ENCODE measurements at places on chromosomes 2 and 18.
A peak's percentile ranks its signal among the peaks of the same experiment; 100 is the strongest.

- no peak for DNase-seq
Observed at GRCh38 chr2:107822302-107822701, 4.4 kb upstream of the RGPD4 start.

DNA sequence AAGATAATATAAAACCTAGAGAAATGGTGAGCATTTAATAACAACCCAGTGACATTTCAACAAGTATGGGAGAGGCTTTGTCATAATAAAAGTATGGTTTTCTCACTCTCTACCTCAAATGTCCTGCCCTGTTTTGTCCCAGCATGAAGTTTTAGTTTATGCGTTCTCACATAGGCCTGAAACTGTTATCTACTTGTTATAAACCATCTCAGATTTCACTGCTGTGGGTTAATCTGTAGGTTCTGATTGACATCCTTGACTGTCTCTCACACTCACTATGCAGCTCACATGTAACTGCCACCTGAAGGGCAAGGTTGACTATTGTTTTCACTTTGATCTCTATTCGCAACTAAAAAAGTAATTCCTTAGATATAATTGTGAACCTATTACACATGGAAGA is 44.9 kb downstream of the ZEB2 start:
- DNase-seq, result no peak

DNA sequence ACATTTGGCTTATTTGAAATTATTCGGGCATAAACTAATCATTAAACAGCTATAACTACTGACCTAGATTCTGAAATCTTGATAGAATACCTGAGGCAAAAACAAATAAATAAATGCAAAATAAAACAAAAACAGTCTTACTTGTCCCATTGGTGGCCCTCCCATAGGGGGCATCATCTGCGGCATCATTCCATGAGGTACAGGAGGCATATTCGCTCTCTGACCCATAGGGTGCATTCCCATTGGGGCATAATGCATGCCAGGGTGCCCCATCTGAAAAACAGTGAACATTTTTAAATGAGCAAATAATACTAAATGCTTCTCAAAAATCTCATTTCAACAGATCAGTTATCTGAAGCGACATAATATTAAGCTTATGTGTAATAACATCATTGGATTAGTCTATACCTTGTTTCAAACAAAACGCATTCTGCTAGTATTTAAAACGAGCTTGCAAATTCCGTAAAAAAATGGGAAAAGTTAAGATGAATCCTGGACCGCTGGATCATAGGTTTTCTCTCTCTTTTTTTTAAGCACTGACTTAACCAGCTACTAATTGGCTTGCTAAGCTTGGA is 1.3 kb downstream of the PRPF40A start:
- no peak for DNase-seq

- no peak for DNase-seq
Observed at GRCh38 chr2:168165397-168165796, 82.0 kb downstream of the STK39 start.

- no peak for DNase-seq
Observed at GRCh38 chr2:152718909-152719645, 657 bp downstream of the ARL6IP6 start.

DNA sequence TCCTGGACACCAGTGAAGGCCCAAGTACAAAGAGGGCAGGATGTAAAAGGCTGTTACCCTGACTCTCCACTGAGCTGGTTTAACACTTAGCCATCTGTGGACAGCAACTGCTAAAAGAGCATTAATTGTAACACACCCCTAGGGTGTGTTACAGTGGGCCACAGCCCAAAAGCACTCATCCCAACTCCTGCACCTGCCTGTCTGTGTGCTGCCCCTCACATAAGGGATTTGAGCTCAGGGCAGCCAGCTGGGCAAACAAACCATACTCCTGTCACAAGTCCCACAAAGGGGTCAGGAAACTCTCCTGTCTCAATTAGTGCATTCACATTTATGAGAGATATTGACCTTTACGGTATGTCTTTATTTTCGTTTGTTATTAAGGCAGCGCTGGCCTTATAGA is 833.1 kb upstream of the NXPH2 start:
- DNase-seq, result no peak

GRCh38 chr2:169815849-169816248 is 8.9 kb downstream of the METTL5 start:
- no peak for DNase-seq

- DNase-seq, result no peak
Observed at GRCh38 chr2:219626540-219626939, 890 bp upstream of the SLC4A3 start.

DNA sequence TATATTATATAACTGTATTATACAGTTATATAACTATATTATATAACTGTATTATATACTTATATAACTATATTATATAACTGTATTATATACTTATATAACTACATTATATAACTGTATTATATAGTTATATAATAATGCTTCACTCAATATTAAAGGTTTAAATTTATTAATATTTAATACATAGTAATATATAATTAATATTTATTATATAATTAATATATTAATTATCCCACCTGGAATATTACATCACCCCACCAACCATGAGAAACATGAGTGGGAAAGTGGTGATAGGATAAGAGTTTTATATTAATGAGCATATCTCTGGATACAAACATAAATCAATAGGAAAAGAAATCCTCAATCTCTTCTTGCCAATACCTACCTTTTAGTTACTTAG is 487.1 kb upstream of the LRRTM4 start:
- DNase-seq, result no peak

- DNase-seq, result no peak
Observed at GRCh38 chr2:150526006-150526405, 38.5 kb upstream of the RND3 start.

- no peak for DNase-seq
Observed at GRCh38 chr2:235639885-235640284, 146.0 kb downstream of the AGAP1 start.

DNA sequence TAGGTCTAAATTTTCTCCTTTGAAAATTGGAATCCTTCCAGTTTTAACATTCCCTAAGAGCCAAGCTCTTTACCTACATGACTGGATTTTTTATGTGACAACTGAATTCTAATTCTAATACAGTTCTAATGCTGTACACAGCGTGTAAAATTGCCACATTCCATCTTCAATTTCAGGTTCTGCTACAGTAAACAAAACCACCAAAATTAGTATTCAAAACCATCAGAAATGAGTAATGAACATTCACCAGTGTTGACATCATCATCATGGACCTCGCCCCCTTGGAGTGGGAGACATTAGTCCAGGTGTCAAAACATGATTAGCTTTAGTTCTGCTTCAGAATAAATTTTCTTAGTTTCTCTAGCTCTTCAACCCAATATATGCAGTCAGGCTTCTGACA is 133.6 kb downstream of the MBD2 start:
- DNase-seq, result no peak

- DNase-seq, result no peak
Observed at GRCh38 chr2:118805064-118805690, 42.3 kb downstream of the EN1 start.

- DNase-seq, result no peak
Observed at GRCh38 chr18:56570978-56571377, 67.4 kb downstream of the TXNL1 start.

DNA sequence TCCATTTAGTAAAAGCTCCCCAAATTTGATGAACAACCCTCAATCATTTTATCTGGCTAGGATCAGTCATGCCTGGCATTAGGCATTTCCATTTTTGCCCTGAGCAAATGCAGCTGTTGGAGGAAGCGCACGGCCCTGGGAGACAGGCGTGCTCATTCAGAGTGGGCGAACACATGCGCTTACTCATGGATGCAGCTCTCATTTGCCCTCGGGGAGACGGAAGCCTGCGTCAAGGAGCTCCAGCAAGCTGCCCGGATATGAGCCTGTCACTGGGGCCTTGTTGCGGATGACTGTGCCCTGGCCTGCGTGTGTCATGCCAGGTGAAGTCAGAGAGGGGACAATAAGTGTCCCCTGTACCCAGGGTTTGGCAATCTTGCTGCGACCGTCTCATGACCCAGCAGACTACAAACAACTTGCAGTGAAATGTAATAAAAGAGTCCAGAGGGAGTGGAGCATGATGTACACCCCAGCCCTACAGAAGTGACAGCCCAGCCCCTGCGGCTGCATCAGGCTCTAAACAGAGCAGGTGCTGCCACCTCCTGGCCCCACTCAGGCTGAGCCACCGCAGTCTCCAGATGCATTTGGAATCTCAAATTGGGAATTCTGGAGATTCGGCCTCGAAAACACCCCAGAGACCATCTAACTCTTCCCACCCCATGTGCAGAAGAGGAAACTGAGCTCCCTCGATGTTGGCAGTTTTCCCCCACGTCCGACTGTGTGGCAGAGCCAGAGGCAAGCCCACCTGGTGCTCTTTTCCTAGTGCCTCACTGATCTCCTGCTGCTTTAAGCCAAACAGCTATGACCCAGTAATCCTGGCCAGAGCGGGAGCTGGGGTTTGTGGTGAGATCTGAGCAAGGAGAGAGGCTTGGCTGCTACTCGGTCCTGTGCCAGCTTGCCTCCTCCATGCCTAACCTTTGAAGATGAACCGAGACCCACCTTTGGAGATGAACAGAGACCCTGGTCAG is 105.0 kb upstream of the ALK start:
- no peak for DNase-seq

GRCh38 chr18:11553098-11553940 is 56.1 kb upstream of the SLC35G4 start:
- DNase-seq, result no peak

DNA sequence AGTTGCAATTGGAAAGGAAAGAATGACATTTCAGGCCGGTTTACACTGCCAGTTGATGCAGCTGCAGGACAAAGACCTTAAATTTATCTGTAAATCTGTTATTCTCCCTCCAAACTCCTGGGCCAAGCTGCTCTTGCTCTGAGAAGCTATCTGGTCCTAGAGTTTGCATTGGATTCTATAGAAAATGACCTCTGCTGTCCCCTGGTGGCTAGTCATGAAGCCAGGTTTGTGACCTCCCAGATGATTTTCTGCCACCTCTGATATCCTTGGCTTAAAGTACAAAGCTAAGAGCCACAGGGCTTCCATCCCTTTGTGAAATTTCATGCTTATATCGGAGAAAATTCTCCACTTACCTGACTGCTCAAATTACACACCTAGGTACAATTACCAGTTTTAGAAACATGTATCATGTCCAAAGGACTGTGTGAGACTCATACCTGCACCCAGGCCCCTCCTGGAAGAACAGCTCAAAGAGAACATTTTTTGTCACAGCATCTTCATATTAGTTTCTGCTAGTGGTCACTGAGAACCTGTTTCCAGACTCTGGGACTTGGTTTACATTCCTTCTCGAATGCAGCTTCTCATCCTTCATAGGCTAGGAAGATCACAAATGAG is 28.9 kb upstream of the IER3IP1 start:
- no peak for DNase-seq

DNA sequence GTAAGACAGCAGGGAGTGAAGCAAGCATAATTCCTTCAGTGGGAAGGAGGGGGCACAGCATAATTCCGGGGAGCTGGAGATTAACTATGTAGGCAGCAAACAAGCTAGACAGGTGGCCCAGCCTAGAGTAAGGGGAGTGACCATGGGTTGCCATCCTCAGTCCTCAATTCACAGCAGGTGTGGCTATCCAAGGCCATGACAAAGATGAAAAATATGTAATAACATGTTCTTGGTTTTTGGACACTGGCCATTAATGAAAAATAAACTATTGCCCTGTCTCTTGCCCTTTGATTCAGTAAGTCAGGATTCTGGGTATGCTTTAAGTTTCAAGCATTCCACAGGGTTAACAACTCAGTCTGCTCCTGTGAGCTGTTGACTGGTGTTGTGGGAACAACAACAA is 65.0 kb downstream of the CYP1B1 start:
- no peak for DNase-seq

GRCh38 chr18:63146828-63147409 is 172.7 kb downstream of the BCL2 start:
- no peak for DNase-seq

GRCh38 chr2:201261471-201261870 is 1.1 kb downstream of the CASP8 start:
- peak; percentile 71 for DNase-seq

GRCh38 chr2:146461068-146461467 is 1383.8 kb upstream of the ACVR2A start:
- no peak for DNase-seq

DNA sequence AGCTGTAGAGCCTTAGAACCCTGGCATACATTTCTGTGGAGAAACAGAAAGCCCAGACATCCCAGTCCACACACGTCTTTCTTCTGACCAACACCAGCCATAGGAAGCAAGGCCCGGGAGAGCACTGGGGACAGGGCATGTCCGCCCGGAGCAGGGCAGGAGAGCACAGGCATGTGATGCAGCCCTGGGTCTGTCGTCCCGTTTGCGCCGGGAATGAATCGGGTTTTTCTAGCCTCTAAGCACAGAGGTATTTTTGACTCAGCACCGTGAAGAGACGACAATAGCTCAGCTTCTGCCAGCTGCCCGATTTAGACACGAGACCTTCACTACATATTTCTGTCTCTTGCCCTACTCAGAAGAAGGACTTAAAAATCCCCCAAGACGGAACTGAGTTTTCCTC is 7.3 kb upstream of the AMMECR1L start:
- DNase-seq, result no peak

DNA sequence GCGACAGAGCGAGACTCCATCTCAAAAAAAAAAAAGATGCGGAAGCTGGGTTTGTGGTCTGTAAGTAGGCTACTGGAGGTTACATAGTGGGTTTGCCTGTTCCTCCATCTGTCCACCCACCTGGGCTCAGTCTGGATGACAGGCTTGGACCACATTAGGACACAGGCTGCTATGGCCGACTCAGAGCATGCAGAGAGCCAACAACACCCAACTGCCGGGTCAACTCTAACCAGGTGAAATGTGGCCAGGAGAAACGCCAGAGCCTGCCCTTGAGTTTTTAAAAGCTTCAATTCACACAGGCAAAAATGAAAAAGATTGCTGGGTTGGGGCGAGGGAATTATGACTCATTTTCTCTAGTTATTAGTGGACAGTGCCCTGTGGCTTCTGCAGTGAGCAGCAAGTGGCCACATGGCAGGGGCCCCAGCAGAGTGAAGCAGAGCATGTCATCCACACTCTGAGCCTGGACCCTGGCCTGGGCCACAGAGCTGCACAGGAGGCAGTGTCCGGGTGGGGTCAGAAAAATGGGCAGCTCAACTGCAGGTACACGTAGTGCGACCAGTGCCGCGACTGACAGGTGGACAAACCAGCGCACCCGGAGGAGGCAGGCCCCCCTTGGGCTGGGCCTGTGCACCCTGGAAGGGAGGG is 67.4 kb downstream of the BIN1 start:
- no peak for DNase-seq

- no peak for DNase-seq
Observed at GRCh38 chr2:195899226-195899625, 169.4 kb downstream of the DNAH7 start.

GRCh38 chr2:101463911-101464641 is 10.8 kb downstream of the RFX8 start:
- DNase-seq, result no peak

DNA sequence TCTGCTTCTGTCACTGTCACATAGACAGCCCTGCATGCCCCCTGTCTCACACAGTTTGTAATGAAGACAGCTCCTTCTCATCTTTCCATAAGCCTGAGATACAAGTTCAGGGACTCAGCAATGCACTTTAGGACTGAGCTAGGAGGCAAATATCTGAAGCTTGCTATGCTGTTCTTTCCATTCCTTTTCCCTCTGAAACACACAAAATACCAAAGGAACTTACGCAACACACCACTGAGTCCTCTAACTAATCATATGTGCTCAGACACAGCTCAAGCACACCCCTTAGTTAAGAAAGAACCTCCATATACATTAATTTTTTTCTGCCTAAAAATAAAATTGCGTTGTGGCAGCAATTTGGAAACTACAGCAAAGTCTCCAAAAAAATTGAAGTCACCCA is 17.9 kb downstream of the SERPINB8 start:
- DNase-seq, result no peak

Measured in activated effector memory CD4-positive, alpha-beta T cell treated with Interleukin-2 at 50 U/mL for 16 hours (primary cell).